Activated CD8-positive, alpha-beta memory T cell treated with anti-CD3 and anti-CD28 coated beads for 24 hours (primary cell): ENCODE measurements at places on chromosomes 6 and 20.

GRCh38 chr20:60107621-60108390 is 149.6 kb downstream of the CDH26 start:
- no peak for DNase-seq

GRCh38 chr6:108403236-108403635 is 108.4 kb downstream of the AFG1L start:
- DNase-seq, result no peak

DNA sequence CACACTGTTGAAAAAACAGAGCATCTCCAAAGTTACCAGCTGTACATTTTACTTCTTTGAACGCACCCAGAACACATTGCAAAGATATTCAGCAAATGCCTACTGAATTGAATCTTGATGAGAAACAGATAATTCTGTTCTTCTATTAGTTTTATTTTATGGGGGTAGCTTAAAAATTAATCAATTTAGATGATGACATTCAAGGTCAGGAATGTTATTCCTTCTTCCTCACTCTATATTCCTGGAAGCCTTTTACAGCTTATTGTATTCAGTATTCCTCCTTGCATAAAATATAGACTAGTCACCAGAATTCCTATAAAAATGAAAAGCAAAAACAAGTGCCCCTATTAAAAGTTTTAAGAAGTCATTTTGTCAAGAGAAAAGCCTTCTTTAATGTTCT is 21.4 kb upstream of the GMDS start:
- DNase-seq, result no peak

DNA sequence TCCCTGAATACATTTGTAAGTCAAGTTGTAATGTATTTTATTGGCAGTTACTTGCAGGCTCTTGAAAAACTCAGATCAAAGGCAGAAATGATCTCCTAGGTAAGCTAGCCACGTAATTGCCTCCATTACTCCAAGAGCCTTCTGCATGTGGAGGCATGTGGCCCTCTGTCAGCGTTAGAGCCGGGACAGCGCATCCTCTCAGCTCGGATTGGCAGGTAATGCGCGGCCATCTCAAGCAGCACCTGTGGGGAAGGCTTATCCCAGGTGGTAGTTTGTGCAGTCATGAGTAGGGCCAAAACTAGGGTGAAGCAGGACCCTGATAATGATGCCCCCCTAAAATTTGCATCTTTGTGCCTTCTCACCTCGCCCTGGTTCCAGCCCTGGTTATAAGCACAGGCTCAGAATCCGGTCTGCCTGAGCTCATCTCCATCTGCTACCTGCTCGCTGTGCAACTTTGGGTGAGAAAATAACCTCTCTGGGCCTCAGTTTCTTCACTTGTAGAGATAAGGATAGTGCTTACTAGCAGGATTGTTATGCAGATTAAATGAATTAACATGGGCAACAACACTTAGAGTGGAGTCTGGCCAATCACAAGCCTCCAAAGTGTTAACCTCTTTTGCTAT is 157.5 kb upstream of the PMEPA1 start:
- DNase-seq, result peak; percentile 26

GRCh38 chr20:33296206-33296605 is 13.2 kb downstream of the BPIFB1 start:
- no peak for DNase-seq

DNA sequence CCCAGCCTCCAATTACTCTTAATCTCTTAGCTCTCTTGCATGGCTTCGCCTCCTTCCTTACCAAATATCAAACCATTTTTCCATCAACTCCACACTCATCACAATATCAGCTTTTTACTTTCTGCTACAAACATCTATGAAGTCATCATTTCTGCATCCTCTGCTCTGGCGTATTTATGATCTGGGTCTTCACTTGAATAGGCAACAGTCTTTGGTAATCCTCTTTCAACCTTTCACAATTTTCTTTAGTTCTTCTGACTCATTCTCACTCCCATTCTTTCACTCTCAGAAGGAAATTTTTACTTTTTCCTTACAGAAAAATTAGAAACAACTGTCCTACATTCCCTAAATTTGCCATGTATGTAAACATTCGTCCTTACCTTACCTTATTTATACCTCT is 522.4 kb downstream of the HDGFL1 start:
- no peak for DNase-seq

DNA sequence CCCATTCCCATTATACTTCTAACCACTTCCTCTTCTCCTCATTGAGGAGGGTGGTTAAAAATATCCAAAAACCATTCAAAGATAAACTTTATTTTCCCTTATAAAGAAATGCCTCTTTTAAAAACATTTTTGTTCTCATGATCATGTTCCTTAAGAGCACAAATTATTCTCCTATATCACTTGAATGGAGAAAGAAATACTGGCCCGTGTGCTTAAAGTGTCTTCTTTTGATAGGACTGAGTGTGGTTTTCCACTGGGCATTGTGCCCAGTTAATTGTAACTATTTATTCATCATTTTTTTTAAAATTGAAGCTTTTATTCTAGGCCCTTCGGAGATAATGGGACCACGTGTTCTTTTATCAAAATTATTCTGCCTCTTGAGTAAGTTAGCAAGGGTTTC is 871.5 kb downstream of the QKI start:
- no peak for DNase-seq

GRCh38 chr6:33455051-33455450 is 675 bp downstream of the ZBTB9 start:
- DNase-seq, result no peak

DNA sequence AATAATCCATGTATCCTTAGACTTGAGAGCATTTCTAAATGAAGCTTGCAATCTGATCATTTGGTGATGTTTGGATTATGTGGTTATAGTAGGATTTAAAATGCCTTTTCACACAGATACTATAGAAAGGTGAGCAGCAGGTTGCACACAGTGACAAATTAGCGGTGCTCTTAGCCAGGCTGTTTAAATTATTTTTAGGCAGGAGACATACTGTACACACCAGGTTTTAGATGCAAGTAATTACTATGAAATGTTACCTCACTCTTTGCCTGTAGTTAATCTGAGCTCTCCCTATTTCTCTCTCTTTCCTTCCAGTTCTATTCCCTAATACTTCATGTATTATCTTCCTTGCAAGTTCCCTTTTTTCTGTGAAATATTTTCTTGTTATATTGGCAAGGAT is 191.7 kb downstream of the RIMS1 start:
- no peak for DNase-seq

DNA sequence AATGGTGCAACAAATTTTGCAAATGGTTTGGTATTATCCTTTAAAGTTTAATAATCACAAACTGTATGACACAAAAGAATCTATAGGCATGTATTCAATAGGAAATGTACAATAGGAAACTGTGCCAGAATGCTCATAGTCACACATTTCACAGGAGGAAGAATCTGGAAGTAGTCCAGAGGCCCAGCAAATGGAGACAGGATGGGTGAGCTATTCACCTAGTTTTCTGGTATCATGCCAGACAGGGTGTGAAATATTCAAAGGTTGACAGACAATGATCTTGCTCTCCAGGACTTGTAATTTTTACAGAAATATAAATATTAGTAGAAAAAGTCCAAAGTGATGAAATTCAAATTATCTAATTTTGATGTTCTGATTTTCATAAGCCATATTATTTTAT is 520.1 kb upstream of the IMPG1 start:
- DNase-seq, result no peak

- no peak for DNase-seq
These were observed 78.0 kb downstream of the FGD2 start for GRCh38 chr6:37083243-37084138.

- no peak for DNase-seq
These were observed 378.8 kb upstream of the SULF2 start for GRCh38 chr20:48164034-48164433.

GRCh38 chr6:25944688-25945574 is 14.4 kb upstream of the SLC17A2 start:
- DNase-seq, result no peak

DNA sequence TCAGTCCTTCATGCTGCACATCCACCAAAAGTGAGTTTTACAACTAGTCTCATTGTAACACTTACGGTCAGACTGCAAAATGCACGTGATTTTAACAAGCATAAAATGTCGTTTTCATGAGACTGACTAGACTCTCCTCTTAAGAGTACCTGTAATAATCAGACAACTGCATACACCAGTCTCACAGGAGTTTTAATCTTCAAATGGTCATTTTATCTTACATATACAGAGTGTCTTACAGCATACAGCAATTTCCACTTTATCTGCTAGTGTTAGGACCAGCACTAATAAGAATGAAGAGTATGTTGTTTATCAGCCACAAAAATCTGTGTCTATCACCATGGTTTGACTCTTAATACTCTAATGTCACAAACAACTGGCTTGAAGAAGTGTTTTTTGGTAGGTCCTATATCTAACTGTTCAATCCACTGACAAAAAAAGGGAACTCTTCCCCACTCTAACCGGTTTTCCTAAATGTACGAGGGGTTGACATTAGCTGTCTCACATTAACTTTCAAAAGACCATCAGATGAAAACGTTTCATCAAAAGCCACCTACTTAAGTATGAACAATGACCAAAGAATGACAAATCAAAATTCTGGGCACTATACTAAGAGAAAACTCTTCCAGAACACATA is 1.5 kb upstream of the ASF1A start:
- DNase-seq, result no peak

DNA sequence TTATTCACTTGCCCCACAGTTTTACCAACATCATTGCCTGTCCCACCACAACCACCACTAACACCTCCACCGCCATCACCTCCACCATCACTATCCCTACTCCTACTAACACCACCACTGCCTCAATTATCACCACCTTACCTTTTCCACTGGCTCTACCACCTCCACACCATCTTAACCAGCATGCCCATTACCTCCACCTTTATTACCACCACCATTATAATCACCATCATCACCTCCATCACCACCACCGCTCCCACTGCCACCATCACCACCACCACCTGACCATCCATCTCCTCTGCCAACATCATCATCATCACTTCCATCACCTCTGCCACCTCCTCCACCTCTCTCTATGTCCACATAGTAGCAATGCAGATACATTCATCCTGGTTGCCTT is 90.0 kb downstream of the SNAP25 start:
- no peak for DNase-seq

GRCh38 chr6:35280903-35281302 is 16.7 kb upstream of the DEF6 start:
- no peak for DNase-seq
